ENCODE measurements at places on chromosomes 5 and 9.

- no peak for DNase-seq
These were observed 11.1 kb upstream of the IFNA5 start for GRCh38 chr9:21316032-21316842.

- peak; percentile 30 for DNase-seq
These were observed 31.1 kb downstream of the OR2K2 start for GRCh38 chr9:111298731-111299598.

DNA sequence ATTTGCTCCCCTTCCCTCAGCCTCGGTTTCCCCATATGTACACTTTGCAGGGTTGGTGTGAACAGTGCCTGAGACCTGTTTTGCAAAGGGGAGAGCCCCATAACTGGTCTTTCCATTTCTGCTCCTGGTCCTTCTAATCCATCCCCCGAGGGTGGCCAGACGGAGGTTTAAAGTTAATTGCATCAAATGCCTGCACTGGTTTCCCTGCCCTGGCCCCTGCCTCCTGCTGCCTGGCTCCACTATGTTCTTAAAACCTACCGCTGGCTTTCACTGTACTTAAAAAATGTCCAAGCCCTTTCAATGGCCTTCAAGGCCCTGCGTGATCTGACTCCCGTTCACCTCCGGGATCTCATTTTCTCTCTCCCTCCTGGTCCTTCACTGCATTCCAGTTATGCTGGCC is 183.0 kb downstream of the RGS3 start:
- no peak for DNase-seq

GRCh38 chr9:100602342-100602801 is 24.5 kb downstream of the CAVIN4 start:
- peak; percentile 57 for DNase-seq

GRCh38 chr9:21316860-21317259 is 11.7 kb upstream of the IFNA5 start:
- no peak for DNase-seq
